ENCODE measurements at places on chromosomes 11 and 22.

- DNase-seq, result no peak
These were observed 285.6 kb downstream of the ETS1 start for GRCh38 chr11:128301756-128302155.

DNA sequence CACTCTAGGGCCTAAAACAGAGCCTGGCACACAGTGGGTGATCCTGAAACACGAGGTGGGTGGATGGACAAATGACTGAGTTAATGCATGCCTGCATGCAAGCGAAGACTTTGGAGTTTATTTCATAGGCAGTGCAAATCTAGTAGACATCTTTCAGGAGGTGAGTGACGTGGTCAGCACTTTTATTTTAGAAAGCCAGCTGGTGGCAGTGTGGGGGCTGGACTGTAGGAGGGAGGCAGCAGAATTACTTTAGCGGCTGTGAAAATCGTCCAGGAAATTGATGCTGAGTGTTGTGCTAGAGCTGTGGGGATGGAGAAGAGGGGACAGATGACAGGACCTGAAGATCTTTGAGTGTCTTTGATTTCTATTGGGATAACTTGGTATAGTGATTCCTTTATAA lies 47.1 kb downstream of the BMAL1 start:
- no peak for DNase-seq

- no peak for DNase-seq
These were observed 53.6 kb downstream of the ST3GAL4 start for GRCh38 chr11:126408901-126409619.

- DNase-seq, result no peak
These were observed 62.3 kb upstream of the ANO5 start for GRCh38 chr11:22130462-22131053.

DNA sequence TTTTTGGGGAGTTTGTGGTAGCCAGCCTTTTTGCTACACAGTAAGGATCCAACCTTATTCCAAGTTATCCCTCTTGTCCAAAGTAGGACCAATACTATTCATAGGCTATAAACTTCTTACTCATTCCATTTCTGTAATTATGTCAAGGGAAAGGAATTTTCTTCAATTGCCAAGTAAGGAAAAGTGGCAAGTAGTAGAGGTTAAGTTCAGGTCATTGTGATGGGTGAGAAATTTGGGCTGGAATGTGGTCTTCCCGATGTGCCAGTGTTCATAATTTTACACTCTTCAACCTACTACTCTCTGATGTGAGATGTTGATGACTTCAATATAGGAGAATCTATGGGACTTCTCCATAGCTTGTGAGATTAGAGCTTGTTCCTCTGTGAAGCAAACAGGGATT lies 648.8 kb downstream of the METTL15 start:
- DNase-seq, result no peak

DNA sequence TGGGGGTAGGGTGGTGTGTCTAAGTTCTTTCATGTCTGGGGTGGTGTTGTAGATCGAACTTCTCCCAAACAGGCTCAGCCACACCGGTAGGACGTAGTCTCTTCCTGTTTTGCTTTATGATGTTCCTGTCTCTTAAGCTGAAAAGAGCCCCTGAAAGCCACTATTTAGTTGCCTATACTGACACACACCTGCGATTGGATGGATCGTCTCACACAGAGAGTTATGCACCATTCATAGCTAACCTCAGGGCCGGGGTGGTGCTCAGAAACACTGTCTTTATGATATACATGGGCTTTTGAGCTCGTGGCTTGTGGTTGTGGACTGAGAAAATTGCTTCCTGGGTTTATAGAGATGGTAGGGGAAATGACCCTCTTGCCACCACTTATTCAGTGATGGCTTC lies 137.6 kb downstream of the TEAD1 start:
- DNase-seq, result no peak

GRCh38 chr11:120837696-120838095 lies 186.2 kb upstream of the TBCEL start:
- no peak for DNase-seq

DNA sequence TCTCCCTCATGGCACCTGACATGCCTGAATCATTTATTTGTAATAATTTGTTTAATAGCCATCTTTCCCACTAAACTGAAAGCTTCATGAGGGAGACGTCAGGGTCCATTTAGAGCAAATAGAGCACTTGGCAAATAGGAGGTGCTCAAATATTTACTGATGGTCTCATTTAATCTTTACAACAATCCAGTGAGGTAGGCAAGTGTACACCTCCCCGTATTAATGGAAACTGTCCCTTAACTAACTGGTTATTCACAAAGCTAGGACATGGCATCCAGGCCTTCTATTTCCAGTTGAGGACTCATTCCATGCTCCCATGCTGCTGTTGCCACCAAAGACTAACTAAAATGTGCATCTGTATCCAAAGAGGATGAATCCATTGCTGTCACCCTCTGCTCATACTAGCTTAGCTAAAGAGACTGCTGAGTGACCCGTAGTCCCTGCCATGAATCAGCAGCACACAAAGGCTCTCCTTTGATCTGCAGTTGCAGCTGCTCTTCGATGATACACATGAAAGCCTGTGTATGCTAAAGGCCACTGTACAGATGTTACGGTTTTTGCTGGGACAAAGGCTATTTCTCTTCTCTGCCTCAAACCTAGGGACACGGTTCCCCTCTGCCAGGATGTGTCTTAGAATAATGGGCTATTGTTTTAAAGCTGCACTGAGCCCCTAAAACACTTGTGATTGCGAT lies 82.6 kb downstream of the RAB30 start:
- DNase-seq, result no peak

DNA sequence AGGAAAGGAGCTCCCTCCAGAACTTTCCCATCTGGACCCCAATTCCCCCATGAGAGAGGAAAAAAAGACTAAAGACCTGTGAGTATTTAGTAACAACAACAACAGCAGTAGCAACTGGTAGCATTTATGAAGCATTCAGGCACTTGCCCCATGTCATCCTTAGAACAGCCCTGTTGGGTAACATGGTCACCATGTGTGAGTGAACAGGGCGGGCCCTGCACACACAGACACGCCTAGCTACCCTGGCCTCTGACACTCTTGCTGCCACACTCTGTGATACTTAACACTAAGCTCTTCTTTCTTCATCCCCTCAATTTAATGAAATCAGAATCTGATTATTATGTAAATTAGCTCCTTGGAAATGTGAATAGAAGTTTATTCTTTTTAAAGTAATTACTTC lies 26.1 kb upstream of the SLC25A18 start:
- DNase-seq, result no peak

- no peak for DNase-seq
These were observed 70.0 kb downstream of the NAT10 start for GRCh38 chr11:34175284-34176019.

- no peak for DNase-seq
These were observed 1.4 kb upstream of the CPT1A start for GRCh38 chr11:68843052-68843561.

GRCh38 chr22:24156141-24156912 lies 25.0 kb upstream of the SUSD2 start:
- no peak for DNase-seq

GRCh38 chr11:46337626-46338345 lies 9.5 kb upstream of the DGKZ start:
- no peak for DNase-seq

DNA sequence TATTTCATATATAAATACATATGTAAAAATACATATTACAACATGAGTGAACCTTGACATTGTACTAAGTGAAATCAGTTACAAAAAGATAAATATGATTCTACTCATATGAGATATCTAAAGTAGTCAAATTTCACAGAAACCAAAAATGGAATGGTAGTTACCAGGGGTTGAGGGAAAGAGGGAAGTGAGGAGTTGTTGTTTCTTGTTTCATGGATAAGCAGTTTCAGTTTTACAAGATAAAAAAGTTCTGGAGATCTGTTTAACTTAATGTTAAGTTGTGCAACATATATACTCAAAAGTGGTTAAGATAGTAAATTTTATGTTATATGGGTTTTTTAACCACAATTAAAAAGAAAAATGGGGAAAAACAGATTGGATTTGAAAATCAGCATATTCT lies 107.7 kb downstream of the ELP4 start:
- DNase-seq, result no peak

DNA sequence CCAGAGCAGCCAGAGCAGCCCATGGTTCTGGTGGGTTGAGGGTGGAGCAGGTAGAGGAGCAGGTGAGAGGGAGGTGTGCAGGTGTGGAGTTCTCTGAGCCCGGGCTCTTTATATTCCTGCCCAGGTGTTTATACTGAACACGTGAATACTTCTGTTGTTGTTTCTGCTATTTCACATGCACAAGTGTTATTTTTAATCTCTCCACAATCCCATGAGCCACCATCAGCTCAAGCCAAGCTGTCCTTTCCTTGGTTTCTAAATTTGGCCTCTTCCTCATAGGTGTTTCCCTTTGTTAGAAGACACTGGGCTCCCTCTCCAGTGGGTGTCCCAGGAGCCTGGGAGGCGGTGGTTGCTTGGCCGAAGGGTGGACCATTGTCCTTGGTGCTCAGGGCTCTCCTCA lies at the start of gene KRTAP5-3:
TSS of gene KRTAP5-3 (minus strand) at position 101 of the 400 bp plus-strand sequence. CDS start at position 23, 78 bp downstream.
- no peak for DNase-seq

DNA sequence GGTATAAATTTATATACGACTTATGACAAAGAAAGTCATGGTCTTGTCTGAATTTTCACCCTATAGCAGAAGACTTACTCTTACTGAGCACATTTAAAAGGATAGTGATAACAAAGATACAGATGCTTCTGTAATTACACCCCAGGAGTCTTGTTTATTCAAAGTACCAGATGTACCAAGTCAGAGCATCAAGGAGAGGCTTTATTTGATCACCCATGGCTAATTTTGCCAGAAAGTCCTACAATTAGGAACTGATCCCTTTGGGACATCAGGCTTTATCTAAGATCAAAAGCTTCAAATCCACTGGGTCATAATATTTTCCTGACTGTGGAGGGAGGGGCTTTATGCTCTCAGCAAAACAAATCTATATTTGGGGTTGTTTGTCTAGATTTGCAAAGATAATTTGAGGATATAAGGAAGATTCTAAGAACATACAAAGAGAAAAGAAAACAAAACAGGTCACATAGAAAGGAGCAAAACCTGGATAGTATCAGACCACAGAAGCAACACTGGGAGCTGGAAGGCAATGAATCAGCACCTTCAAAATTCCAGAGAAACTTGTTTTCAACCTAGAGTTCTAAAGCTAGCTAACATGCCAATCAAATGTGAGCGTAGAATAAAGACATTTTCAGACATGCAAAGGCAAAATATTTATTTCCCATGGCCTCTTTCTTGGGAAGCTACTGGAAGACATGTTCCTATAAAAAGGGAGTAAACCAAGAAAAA lies 124.8 kb upstream of the CSNK2A3 start:
- no peak for DNase-seq

DNA sequence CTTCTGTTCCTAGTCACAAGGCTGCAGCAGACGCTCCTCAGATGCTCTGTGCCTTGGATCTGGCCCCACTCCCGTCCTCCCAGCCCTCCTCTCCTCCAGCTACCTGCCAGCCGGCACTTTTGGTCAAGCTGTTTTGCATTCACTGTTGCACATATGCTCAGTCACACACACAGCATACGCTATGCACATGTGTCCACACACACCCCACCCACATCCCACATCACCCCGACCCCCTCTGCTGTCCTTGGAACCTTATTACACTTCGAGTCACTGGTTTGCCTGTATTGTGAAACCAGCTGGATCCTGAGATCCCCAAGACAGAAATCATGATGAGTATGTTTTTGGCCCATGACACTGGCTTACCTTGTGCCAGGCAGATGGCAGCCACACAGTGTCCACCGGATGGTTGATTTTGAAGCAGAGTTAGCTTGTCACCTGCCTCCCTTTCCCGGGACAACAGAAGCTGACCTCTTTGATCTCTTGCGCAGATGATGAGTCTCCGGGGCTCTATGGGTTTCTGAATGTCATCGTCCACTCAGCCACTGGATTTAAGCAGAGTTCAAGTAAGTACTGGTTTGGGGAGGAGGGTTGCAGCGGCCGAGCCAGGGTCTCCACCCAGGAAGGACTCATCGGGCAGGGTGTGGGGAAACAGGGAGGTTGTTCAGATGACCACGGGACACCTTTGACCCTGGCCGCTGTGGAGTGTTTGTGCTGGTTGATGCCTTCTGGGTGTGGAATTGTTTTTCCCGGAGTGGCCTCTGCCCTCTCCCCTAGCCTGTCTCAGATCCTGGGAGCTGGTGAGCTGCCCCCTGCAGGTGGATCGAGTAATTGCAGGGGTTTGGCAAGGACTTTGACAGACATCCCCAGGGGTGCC lies 109.8 kb downstream of the BCR start:
- DNase-seq, result no peak

GRCh38 chr11:115706626-115707135 lies 202.5 kb upstream of the CADM1 start:
- no peak for DNase-seq

DNA sequence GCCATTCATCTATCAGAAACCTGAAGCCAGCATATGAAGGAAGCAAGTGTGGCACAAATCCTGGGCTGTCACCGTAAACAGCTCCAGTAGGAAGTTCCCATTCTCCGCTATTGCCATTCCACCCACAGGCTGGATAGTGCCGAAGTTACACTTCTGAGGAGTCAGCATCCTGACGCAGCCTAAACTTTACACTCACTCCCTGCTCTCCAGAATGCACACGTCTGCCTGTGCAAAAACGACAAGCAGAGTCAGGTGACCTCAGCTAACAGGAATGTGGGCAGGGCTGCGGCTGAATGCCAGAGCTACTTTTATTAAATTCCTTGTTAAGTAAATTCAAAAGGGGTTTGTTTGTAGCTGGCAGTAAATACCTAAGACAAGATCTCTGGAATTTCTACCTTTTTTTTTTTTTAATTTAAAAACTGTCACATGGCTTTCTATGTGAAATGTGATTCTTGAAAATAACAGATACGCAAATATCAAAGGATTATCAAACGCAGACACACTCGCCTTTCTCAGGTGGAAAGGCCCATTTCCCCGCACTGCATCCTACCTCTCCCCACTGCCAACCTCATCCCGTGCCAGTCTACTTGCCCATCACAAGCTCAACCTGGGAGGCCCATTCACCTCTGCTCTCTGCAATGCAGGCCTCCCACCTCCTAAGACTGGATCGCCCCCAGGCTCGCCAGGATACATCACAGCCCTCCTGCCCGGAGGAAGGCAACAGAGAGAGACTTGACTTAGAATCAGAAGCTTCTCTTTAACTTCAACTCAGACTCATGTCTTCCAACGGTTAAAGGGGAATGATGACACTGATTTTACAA lies 33.5 kb downstream of the NFRKB start:
- DNase-seq, result peak; percentile 83

- no peak for DNase-seq
These were observed 118.1 kb upstream of the BID start for GRCh38 chr22:17892376-17892775.

DNA sequence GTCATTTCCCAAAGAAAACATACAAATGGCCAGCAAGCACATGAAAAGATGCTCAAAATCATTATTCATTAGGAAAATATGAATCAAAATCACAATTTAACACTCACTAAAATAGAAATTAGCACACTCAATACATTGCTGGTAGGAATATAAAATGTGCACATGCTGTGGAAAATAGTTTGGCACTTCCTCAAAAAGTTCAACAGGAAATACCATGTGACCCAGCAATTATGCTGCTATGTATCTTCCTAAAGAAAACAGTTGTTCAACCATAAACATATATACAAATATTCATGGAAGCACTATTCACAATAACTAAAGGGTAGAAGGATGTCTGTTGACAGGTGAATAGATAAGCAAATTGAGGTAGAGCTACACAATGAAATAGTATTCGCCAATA lies 187.3 kb upstream of the SOX6 start:
- DNase-seq, result no peak

Data from epithelial cell of prostate (primary cell).